ENCODE measurements at places on chromosomes 11 and 22.

GRCh38 chr22:38861170-38861876 is 10.7 kb downstream of the CBX6 start:
- no peak for DNase-seq

- no peak for DNase-seq
These were observed 68.6 kb downstream of the KCNQ1 start for GRCh38 chr11:2513441-2513840.

GRCh38 chr11:3971756-3972404 is 116.4 kb downstream of the STIM1 start:
- no peak for DNase-seq

DNA sequence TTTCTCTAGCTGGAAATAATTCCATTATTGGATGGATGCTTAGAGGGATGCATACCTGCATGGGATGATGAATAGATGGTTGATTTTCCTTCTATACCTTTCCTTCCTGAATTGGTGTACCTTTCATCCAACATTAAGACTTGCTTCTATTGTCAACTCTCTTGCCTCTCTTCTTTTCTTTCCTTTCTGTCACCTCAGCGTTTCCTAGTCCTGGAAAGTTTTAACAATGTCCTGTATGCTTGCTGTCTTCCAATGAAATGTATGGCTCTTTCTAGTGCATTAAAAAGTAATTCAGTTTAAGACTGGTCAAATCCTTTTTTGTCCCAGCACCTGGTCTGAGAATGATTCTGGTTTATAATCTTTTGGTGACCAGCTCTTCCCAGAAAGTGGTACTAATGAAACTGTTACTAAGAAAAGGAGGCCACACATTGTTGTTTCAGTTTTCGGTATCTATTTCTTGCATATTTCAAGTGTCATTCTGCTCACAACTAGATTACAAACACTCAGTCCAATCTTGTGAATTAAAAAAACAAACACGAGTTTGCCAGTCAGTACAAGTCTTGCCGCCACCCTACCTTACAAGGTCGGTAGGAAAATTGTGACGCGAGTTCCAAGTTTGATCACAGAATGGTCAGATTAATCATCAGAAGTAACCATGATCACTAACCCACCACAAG is 8.0 kb downstream of the POU2AF1 start:
- no peak for DNase-seq

GRCh38 chr11:111566324-111566723 is 25.8 kb downstream of the LAYN start:
- no peak for DNase-seq

DNA sequence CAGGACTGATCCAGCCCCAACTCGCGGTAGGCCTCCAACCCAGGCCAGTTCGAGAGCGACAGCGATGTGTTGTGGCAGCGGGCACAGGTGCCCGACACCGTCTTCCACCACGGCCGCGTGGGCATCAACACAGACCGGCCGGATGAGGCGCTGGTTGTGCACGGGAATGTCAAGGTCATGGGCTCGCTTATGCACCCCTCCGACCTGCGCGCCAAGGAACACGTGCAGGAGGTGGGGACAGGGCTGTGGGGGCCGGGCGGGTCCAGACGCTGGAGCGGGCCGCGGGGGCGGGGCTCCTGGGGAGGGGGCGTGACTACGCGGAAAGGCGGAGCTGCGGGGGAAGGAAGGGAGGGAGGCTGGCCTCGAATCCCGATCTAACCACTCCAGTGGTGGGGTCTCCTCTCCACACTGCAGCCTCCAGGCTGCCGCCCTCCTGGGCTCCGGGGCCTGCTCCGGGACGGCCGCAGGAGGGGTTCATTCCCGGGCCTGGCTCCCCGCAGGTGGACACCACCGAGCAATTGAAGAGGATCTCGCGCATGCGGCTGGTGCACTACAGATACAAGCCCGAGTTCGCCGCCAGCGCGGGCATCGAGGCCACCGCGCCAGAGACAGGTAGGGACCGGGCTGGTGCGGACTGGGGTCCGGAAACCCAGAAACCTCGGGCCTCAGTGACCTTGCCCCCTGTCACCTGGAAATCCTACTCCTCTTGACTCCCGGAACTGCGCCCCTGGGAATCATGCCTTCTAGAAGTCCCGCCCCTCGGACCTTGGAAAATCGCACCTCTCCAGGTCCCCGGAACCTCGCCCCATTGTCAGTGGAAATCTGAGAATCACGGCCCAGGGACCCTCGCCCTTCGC is 14.9 kb downstream of the TMEM258 start:
- DNase-seq, result peak; percentile 68

DNA sequence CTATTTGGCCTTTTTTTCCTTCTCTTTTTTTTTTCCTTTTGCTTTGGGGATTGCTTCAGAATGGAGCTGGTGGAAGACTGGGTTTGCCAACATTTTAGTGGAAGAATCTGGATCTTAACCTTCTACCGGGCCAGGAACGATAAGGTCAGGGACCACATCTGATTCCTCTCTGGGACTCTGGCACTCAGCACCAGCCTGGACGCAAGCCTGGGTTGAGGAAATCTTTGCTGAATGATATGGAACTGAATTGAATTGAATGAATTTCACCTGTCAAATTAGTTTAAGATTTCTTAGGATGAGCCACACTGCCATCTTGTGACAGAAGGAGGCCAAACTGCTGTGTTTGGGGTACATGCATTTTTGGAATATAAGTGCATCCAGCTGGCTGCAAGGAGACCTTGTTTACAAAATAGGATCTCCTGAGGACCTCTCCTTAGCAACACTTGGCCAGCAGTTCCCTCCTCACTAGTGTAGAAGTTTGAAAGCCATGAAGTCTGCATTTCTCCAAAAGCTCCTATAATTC is 30.4 kb downstream of the TPBGL start:
- DNase-seq, result no peak

DNA sequence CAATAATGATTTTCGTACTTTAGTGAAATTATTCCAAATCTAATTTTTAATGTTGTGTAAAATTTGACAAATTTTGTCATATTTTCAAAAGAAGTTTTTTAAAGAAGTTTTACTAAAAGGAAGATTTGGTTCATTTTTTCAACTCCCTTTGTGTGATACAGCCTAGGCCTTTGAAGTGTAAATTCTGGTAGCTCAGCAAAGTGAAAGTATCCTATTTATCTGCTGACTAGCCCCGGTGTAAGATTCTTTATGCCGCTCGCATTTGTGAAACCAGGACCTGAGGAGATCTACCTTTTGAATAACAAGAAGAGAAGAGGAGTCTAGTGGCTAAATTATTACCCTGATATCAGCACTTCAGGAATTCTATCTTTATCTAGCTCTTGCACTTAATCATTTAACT is 177.4 kb downstream of the JRKL start:
- no peak for DNase-seq

- no peak for DNase-seq
These were observed 5.0 kb downstream of the ARHGAP42 start for GRCh38 chr11:100691896-100692653.

- DNase-seq, result no peak
These were observed 49.0 kb downstream of the ARHGAP42 start for GRCh38 chr11:100735949-100736675.

DNA sequence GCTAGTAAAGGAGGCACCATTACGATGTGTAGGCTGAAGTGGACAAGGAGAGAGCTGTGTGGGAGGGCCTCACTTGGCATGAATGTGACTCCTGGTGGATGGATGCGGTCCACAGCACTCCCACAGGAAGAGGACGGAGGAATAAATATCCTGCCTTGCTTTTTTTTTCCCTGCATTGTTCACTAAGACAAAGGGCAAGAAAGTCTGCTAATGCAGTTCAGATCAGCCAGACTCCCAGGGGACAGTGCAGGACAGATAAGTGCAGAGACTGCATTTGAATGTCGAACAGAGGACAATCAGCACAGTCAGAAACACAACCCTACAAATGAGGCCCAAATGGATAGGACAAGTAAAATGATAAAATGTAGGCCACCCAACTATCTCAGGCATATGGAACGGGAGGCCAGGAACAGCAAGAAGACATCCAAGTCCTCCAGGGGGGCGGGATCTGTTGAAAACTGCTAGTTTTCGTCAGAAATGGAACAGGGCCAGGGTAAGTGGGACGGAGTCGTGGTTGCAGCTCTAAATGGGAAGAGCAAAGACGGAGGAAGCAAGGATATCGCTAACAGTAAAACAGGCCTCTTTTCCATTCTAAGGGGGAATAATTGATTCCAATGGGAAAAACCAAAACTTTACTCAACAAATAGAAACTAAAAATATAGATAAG is 25.2 kb upstream of the OR8B8 start:
- DNase-seq, result no peak

GRCh38 chr11:7143908-7144307 is 55.1 kb downstream of the RBMXL2 start:
- no peak for DNase-seq

DNA sequence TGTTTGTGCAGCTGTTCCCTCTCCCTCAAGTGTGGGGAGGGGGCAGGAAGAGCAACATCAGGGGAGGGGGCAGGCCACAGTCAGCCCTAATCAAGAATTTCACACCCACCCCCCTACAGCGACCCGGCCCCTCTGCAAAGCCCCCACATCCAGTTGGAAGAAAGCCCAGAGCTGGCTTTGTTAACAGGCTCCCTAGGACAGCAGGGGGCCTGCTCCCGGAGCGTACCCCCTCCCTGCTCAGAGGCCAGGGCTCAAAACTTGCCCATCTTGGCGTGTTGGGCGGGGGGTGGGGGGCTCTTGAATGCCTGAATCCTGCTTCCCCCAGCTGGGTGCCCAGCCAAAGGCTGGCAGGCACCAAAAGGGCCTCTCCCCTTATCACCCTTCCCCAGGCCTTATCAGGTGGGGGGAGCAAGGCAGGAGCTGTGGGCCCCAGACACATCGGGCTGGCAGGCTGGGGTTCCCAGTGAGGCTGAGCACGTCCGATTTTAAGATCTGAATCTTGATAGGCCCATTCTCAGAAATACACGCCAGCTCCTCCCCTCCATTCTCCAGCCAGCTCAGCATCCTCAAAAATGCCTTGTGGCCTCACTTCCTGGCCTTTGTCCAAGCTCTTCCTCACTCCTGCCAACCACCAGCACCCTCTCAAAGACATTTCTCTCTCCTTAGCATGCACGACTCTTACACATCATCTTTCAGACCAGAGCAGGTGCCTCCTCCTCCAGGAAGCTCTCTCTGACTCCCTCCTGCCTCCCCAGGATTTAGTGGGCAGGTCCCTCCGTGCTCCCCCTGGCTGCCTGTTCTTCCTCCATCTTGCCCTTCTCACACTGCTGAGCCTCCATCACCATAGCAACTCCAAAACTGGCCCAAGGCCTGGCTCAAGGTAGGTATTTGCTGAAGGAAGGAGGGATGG is 384.8 kb downstream of the MN1 start:
- no peak for DNase-seq

DNA sequence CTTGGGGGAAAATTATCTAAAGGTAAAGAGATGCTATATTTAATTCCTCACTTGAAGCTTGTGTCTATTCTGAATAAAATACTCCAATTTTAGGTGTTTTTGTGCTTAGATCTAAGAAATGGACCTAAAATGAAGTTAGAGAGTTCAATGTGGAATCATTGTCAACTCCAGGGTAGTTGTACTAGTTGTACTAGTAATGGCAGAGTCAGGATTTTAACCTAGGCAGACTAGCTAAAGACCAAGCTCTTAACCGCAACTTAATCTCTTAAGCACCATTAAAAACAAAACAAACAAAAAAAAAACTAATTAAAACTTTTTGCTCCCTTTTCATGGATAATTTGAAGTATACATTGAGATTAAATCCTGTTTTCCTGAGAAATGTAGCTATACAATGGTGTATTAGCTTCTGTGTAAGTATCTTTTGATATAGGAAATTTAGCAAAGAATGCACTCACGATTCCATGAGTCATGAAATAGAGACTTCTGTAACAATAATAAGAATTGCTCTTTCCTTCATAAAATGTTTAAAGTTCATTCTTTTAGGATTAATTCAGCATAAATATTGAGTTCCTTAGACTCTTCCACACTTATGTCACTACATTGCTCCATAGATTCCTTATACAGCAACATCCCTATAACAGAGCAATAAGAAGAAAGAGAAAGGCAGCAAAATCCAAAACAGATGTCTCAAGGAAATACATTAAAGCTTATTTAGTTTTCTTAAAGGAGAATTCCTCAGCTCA is 26.5 kb upstream of the SOX6 start:
- DNase-seq, result no peak

GRCh38 chr22:24099071-24099470 is 82.2 kb upstream of the SUSD2 start:
- no peak for DNase-seq

DNA sequence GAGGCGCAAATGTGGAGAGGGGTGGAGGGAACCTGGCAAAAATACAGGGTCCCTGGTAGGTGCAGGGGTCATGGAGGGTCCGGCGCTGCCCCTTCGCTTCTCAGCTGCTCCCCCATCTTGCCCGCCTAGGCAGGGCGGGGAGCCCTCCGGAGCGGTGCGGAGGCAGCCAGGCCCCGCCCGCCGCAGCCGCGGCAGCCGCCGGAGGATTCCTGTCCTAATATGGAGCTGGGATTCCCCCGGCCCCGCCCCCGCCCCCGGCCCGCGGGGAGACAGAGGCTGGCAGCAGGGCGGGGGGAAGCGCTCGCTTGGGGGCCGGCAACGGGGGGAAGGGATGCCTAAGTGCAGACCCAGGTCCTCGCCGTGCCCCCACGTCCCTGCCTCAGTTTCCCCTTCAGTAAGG is 1.0 kb upstream of the NPAS4 start:
- no peak for DNase-seq

GRCh38 chr22:49760630-49761571 is 66.8 kb downstream of the BRD1 start:
- DNase-seq, result no peak

DNA sequence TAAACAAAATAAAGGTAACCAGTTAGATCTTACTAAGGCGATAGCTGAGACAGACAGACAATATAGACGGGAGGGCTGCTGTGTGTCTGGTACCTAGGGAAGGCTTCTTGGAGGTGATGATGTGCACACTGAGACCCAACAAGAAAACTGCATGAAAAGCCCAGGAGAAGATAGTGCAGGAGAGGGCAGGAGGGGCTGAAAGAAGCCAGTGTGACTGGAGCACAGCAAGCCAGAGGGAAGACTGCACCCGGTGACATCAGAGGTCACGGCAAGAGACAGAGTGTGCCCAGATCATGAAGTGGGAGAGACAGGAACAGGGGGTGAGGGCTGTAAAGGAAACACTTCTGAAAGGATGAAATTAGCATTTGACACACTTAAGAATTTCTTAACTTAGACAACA is 266.3 kb downstream of the BRD1 start:
- no peak for DNase-seq

DNA sequence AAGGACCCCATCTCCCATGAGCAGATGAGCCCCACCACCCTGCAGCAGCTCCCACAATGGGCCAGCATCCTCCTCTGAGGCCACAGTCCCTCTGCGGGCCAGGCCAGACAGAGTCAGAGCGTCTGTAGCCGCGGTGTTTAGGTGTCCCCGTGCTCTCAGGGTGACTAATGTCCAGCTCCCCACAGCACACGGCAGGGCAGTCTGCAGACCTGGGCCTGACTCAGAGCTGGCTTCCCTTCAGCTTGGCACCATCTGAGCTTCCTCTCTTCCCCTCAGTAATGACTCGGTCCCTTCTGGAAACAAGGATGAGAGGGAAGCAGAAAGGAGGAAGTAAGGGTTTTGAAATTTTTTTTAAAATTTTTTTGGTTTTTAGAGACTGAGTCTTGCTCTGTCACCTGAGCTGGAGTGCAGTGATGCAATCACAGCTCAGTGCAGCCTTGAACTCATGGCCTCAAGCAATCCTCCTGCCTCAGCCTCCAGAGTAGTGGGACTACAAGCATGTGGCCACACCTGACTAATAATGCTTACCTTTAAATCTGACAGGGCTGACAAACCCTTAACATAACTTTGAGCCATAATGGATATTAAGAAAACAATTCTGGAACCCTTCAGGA is 28.5 kb downstream of the LRRC74B start:
- DNase-seq, result no peak

Measured in T-helper 17 cell (primary cell).